Cerebellum (tissue), 4 donors: ENCODE measurements at places on chromosomes 12 and 14.

DNA sequence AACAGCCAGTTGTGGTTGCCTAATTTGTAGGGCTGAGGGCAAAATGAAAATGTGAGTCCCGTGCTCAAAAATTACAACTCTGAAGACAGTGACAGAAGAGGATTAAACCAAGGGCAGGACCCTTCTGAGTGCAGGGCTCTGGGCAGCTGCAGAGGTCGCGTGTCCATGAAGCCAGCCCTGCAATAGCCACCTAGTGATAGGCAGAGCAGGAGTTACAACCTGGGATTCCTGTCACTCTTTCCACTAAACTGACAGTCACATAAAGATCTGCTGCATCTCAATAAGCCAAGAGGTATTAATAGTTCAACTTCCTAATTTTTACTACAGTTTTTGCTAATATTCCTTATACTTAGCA, 94.1 kb downstream of the SLC2A13 start:
- no peak for DNase-seq

GRCh38 chr12:107223821-107224220, 130.5 kb upstream of the CRY1 start:
- no peak for DNase-seq

DNA sequence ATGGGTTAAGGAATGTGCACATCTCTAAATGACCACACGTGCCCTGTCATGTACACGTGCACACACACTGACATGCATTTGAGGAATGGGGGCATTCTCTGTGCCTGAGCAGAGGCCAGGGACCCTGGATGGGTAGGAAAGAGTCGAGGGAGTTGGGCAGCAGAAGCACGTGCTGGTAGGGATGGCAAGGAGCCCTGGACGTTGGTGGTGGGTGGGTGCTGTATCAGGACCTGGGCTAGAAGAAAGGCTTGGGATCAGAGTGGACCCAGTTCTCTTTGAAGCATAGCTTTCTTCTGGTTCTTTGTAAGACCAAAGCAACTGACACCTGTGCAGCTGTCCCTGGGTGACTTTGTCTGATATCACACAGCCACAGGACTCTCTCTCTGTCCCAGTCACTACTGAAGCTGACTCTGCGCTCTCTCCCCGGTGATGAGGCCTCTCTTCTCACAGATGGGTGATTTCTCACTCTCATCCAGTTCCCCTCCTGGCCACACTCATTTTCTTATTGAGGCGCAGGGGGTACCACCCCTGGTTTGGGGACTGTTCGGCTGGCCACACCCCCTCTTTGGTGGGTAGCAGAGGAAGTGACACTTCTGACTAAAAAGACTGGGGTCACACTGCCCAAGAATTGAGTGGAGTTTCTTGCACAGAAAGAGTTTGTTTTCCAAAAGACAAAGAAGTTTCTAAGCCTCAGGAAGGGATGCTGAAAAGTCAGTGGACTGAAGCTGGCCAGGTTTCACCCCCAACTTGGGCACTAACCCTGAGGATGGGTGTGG, 171.7 kb upstream of the RTL1 start:
- DNase-seq: no peak

GRCh38 chr12:108468196-108468968, 46.7 kb upstream of the FICD start:
- peak; percentile 68 for DNase-seq

DNA sequence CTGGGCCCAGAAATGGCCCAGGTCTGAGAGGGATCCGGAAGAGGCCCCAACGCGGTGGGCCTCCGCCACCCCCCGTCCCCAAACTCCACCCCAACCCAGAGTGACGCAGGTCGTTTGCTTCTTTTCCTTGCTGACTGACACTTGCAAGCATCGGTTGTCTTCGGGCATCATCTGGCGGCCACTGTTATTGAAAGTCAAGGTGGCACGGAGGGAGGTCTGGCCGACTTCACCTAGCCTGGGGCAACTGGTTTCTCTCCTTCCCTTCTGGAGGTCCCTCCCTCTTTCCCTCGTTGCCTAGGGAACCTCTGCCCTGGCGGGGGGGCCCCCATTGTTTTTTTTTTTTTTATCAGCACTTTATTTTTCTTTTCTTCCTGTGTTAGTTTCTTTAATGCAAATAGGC, 241.8 kb downstream of the ALG10 start:
- DNase-seq: no peak

DNA sequence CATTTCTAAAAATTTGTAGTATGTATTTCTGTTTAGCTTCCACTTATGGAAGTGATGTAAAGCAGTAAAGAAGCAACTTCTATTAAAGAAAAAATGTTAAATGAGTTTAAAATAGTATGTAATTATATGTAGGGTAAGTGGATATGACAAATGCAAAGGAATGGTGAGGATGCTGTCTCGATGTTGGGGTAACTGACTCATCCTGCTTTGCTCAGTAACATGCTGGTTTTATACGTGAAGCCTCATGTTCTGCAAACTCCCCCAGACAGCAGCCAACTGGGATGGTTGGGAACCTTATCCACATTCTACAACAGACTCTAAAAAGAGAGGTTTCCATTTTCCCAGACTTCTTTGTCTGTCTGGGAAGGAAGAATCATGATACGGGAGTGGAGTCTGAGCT, 1006.4 kb upstream of the TMEM132C start:
- no peak for DNase-seq

- DNase-seq: no peak
Observed at GRCh38 chr14:50477760-50478159, 54.6 kb downstream of the MAP4K5 start.

GRCh38 chr12:108823804-108824203, 33.6 kb downstream of the SSH1 start:
- no peak for DNase-seq

- no peak for DNase-seq
Observed at GRCh38 chr12:100842156-100842555, 47.6 kb downstream of the ANO4 start.

GRCh38 chr12:15662983-15663659, 126.1 kb downstream of the EPS8 start:
- DNase-seq: no peak

- no peak for DNase-seq
Observed at GRCh38 chr14:33508126-33509062, 442.5 kb downstream of the EGLN3 start.

DNA sequence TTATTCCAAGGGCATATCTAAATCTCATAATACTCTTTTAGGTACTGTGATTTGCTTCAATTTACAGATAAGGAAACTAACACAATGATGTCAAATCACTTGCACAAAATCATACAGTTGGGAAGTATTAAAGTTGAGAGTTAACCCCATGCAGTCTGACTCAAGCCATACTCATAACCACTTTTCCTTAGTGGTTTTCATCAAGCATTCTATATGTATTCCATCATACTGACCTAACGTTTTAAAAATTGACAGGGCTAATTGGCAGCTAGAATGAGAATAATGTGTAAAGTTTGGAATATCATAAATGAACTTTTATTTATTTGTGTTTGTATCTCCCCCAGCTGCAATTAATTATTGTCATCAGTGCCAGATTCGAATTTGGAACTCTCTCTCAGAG, 20.9 kb downstream of the PUS7L start:
- no peak for DNase-seq

- no peak for DNase-seq
Observed at GRCh38 chr12:54195737-54196347, 7.1 kb upstream of the SMUG1 start.

DNA sequence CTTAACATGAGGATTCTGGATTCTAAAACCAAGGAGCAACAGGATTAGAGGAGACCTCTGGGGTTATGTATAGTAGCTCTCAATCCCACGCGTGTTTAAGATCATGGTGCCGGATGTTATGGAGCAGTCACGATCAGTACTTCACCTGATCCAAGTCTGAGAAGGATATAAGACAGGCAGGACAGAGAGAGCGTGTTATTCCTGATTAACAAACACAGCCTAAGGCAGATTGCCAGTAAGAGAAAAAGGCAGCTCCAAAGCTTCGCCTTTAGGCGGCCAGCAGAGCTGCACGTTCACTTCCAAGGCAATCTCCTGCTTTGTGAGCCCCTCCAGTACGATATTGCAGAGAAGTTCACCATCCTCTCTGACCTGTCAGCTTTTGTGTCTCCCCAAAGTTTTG, 5.5 kb downstream of the SETD3 start:
- no peak for DNase-seq

GRCh38 chr14:100530270-100531072, 56.7 kb downstream of the BEGAIN start:
- DNase-seq: no peak

GRCh38 chr12:62296001-62296400, 35.8 kb downstream of the USP15 start:
- DNase-seq: no peak

DNA sequence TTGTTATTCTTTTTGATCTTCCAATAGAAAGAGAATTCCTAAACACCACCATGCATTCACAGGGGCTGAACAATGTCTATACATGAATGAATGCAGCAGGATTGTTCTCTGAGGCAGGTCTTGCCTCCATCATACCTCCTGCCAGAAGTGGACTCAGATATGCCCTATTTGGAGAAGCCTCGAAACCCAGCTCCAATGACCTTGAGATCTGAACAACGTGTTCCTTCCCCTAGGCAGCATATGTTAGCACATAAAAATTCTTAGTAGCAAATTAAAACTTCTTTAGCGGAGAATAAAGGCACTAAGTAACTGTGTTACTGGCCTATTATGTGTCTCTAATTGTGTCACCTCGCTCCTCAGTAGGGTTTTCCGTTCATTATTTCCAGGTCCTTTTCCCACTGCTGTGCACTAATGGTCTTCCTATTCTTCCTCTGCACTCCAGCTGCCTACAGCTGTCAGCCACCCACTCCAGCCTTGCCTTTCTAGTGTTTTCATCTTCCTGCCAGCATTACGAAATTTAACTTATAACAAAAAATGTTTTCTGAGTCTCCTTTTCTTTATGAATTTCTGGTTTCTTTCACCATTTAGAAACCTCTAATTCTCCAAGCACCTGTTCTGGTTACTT, 62.6 kb upstream of the IGF1 start:
- DNase-seq: no peak

- DNase-seq: no peak
Observed at GRCh38 chr12:9343731-9344130, 135.5 kb upstream of the PZP start.

DNA sequence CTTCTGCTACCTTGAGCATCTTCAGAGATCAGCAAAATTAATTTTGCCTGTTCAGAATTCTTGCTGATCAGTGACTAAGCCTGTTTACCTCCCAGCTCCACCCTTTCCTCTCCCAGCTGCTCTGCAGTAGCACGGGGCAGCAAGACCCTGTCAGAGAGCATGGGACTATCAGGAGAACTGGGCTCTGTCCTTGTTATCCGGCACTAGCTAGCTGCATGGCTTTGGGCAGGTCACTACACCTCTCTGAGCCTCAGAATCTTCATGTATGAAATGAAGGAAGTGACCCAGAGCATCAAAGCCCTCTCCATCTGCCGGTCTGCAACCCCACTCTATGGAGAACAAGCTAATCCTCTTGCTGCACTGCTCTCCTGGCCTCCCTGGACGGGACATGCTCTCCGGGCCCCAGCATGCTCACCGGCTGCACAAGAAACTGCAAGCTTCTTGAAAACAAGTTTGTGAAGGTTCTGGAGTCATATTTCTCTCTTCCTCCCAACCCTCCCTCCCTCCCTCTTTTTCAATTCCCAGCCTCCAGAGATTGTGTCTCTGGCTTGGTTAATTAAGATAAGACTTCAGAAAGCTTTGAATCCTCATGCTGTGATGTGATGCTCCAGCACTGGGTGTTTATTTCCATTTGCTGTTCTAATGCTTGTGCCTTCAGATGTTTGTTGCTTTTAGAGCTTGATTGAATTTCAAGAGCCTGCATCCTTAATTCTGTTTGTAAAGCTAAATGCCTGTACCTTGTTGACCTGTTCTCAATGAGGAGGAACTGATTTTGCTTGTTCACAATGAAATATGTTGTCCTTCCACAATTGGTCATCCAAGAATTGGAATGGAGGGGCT, 101.1 kb downstream of the CRACR2A start:
- no peak for DNase-seq

DNA sequence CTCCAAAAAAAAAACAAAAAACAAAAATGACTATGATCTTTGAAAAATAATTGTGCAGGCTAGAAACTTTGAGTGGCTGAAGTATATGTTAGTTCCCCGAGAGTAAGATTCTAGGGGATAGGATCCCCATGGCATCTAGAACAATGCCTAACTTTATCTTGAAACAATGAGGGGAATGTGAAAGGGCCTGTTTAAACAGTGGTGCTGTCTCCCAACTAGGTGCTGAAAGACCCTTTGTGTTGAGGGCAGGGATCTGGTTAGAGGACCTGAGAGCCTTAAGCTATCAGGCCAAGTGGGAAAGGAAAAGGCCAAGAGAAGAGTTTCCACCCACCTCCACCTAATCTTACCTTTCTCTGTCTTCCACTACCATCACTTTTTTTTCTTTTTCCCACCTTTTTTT, 6.8 kb upstream of the YLPM1 start:
- DNase-seq: no peak

DNA sequence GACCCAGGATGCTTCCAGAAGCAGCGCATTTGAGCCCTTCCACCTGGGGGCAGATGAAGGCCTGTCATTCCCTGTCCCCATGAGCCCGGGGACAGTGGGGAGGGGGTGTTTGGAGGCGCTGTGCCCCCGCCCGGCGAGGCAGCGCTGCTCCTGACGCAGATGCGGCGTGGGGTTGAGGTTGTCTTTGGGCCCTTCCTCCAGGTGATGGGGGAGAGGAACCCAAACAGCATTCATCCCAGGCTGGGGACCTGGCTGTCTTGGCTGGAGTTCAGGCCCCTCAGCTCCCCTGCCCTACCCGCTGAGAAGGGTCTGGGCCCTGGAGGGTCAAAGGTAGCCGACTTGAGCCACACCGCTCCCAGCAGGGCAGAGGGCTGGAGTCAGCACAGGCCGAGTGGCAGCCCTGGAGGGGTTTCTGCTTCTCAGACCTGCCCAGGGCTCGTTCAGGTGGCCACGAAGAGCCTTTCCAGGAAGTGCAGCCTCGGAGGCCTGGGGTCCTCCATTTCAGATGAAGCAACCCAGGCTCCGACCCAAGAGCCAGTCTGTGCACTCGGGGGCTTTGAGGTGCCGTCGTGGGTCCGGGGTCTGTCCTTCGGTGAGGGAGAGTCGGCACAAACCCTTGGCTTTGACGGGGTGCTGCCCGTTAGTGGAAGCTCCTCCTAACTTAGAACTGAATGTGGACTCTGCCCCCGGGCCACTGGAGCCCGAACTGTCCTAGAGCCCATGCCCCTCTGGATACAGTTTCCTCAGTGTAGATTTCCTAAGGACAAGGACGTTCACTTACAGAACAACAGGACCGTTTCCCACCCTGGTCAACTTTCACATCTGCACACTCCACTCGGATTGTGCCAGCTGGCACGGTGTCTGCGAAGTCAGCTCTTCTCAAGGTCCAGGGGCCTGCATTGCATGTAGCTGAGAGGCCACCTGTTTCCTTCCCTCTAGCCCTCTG, 16.1 kb downstream of the ACADS start:
- DNase-seq: no peak
